MCF 10A (cell line): ENCODE measurements at places on chromosomes 16 and 17. TPM values are rescaled to one million over a fixed set of nuclear protein-coding genes. Genes with fewer than 3 reads are reported as not detected.

The KRT17 gene
- 1,990 and 4,105 TPM in 2 replicates for total RNA-seq

DNA sequence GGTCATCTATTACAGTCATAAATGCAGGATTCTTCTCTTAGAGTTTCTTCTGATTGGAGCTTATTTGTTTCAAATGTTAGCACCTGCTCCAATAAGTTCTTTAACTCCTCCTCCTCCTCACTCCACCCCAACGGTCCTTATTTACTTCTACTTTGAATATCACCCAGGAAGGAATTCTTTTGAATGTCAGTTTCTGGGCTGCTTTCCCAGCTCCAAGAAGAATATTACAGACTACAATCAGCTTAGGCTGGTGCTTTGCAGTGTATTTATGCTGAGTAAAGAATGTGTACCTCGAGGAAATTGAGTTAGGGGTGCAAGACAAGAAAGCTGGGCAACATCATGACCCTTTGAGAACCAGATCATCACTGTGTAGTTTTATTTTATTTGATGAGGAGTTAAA lies 30.8 kb downstream of the MAP3K3 start:
- DNase-seq, result no peak

The MT3 gene
- not detected in 2 replicates for total RNA-seq

The CHCT1 gene
- total RNA-seq, result not detected in 2 replicates

The USP36 gene
- 118 and 119 TPM in 2 replicates for total RNA-seq

The LGALS9B gene
- not detected in 2 replicates for total RNA-seq

GRCh38 chr16:1769402-1770300 lies 1.7 kb downstream of the NME3 start:
- DNase-seq, result no peak

DNA sequence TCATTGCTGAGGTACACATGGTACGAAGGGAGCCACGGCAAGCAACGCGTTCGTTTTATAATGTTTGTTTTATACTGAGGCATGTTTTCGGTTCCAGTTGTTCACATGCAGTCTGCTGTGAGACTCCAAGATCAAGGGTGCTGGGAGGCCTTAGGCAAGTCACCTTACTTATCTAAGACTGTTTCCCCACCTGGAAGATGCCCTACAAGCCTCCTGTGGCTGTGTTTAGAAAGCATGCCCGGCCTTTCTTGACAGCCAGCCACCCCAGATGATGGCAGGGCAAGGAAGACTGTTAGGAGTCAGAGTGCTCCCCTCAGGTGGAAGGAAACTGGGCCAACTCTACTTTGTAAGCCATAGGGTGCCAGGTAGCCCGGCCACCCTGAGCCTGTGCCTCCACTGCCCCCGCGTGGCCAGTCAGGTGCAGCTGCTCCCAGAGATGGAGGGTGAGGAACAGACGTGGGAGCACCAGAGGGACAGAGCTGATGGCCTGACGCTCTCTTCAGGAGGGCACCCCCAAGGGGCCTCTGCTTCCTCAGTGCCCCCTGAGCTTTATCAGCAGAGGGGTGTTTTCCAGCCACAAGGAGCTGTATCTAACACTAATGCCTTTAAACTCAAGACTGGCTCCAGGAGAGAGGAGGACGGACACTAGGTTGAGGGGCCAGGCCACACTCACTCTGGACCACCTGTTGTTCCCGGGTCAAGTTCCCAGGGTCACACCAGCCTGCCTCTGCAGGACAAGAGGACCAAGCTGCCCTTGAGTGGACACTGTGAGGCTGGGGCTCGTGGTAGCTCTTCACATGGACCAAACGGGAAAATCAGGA lies 5.4 kb downstream of the NAT9 start:
- DNase-seq, result peak; percentile 80

DNA sequence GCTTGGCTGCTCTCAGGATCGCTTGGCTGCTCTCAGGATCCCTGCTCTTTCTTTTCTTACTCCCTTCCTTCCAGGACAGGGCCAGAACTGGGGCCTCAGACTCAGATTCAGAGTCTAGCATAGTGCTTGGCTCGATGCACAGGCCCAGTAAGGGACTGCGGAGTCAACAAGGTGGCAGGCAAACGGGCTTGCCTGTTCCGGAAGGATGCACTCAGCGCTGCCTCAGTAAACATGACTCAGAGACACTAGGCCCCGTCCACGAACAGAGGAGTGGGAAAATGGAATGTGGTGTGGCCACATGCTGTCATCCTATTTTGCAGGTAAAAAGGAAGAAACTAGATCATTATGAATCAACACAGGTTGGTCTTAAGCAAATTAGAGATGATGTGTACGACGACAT lies 9.8 kb downstream of the SPHK1 start:
- DNase-seq, result no peak

GRCh38 chr17:74680213-74680612 lies 32.5 kb downstream of the CD300LF start:
- no peak for DNase-seq

DNA sequence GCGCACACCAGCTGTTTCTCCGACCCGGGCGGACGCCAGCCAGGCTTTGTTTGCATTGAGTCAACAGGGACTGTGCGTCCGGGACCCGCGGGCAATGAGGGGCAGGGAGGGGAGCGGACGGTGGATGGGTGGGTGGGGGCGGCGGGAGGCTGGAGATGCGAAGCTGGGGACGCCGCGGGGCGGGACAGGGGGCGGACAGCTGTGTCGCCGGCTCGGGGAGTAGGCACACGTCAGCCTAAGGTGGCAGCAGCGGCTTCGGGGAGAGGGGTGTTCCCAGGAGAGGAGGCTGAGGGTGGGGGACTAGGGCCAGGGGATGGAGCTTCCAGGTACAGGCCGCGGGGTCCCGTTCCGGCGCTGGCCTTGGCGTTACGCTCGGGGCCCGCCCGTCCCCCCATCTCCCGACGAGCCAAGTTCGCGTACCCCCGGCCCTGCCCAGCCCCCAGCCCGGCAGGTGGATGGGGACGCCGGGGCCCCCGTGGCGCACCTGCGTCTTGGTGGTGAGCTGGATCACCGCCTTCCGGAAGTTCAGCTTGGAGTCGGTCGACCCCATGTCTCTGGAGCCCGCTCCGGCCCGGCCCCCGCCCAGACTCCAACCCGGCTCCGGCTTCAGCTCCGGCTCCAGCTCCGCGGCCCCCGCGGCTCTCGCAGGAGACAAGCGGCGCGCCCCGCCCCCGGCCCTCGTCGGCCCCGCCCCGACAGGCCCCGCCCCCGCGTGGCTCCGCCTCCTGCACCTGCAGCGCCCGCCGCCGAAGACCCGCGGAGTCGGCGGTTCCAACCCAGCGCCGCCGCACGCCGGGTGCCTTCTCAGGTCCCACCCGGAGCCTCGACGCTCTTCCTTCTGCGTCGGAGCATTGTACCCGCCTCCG lies at the start of gene HID1:
TSS of gene HID1 (minus strand) at position 653 of the 866 bp plus-strand sequence. CDS start at position 550, 103 bp downstream.
- DNase-seq, result no peak

The GNG13 gene
- total RNA-seq, result not detected in 2 replicates

The HP gene
- total RNA-seq, result not detected in 2 replicates

The IGSF6 gene
- not detected in 2 replicates for total RNA-seq

- no peak for DNase-seq
These were observed 27.5 kb downstream of the GGA2 start for GRCh38 chr16:23482778-23483177.

DNA sequence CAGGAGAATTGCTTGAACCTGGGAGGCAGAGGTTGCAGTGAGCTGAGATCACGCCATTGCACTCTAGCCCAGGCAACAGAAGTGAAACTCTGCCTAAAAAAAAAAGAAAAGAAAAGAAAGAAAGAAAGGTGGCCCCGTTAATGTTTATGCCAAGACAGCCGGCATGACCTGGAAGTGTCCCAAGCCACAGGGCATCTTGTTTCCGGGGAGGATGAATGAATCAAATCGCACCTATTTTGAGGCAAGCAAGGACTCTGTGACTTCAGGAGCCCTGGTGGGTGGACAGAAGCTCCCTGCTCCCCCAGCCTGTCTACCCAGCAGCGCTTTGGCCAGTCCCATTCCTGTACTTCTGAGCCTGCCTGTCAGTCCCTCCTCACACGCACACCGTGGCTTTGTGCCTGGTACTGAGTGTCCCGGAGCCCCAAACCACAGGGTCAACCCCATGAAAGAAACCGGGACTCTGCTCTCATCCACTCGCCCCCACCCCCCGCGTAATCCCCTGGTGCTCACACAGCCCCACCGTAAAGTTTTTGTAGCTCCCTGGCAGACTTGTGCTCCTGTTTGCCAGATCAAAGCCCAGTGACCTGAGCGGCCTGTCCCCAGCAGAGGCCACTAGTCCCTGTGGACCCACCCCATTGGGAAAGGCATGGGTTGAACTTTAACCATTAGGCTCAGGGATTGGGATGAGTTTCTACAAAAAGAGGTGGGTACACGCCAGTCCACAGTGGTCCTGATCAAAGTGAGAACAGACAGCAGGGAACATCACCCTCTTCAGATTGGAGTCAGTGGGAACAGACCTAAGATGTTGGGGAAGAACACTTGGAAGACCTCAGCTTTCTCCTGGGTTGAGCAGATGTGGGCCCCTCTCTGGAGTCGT lies 19.3 kb downstream of the CD2BP2 start:
- DNase-seq, result peak; percentile 72

The HEXIM1 gene
- 22.5 and 26.7 TPM in 2 replicates for total RNA-seq

DNA sequence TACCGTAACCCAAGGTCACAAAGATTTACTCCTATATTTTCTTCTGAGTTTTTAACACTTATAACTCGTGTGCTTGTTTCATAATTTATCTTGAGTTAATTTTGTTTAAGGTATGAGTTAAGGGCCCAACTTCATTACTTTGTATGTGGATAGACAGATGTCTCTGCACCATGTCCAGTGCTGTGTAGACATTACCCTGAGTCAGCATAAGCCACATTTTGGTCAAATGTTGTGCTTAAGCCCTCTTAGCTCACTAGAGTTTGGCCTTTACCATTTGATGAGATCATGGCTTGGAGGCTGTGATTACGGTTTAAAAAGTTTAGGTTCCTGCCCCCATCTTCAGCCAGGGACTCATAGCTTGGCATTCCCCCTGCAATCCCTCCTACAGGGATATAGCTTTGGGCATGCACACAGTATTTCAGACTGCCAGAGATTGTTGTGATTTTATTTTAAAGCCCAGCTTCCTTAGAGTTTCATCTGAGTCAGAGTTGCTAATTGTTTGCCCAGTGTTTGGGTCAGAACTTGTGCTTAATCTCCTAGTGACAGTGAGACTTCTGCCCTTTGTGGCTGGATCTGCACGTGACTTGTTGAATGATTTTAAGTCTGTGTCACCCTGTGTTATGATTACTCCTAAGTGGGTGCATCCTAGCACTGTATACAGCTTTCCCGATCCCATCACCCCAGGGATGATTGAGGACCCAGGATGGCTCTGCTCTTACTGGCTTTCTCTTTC lies 393.1 kb downstream of the CNTNAP4 start:
- no peak for DNase-seq

- DNase-seq, result peak; percentile 94
These were observed 23.2 kb downstream of the SLC7A6OS start for GRCh38 chr16:68287276-68288251.

GRCh38 chr17:19876529-19877161 lies 8.9 kb upstream of the ULK2 start:
- DNase-seq, result no peak

- DNase-seq, result no peak
These were observed 72.3 kb upstream of the NACA2 start for GRCh38 chr17:61663310-61663709.

The NPIPA3 gene
- 3.2 and 3.3 TPM in 2 replicates for total RNA-seq

The GPR179 gene
- 0.09 and 0.37 TPM in 2 replicates for total RNA-seq

The KRTAP4-7 gene
- not detected in 2 replicates for total RNA-seq

- DNase-seq, result no peak
These were observed 538.9 kb downstream of the WWOX start for GRCh38 chr16:78638371-78638770.

DNA sequence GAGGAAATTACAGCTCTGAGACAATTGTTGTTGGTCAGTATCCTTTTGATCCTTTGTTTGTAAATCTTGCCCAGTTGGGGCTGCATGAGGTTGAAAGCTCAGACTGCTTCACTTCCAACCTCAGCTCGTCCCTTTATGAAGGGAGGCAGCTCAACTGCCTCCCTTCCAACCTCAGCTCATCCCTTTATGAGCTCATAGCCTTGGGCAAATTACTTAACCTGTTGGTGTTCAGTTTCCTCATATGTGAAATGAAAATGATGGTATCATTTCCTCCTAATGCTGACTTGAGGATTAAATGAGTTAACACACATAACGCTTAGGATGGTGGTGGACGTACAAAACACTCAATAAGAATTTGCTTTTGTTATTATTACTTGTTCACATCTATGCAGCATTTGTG lies 265.1 kb downstream of the CDH13 start:
- DNase-seq, result peak; percentile 10
